ENCODE measurements at places on chromosomes 3 and 15. TPM values are rescaled to one million over a fixed set of nuclear protein-coding genes. Genes with fewer than 3 reads are reported as not detected.

DNA sequence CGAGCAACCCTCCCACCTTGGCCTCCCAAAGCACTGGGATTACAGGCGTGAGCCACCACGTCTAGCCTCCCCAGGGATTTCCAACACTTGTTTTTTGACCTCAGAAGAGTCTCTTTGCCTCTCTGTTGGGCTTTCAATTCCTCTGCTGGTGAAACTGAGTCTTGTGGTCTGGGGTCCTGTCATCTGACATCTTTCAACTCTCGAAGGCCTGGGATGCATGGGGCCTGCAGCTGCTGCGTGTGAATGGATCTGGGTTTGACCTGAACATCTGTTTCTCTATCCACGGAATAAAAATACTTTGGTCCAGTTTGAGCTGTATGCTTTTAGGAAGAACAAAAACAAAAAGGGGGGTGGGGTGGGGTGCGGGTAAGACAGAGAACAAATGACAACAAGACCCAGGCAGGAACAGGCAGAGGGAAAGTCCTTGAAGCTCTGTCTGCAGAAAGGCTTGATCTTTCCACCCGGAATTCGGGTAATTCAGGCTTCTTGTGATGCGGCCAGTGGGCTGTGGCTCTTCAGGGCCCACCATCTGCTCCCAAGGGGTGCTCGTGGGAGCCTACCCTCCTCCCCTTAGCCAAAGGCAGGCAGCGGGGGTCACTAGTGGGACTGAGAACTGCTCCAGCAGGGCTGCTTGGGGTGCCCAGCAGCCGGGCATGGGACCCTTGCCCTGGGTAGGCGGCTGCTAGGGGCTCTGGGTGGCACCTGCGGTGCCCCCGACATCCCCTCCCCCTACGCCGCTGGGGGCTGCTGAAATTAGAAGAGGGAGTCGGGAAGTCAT is 71.5 kb downstream of the SLC12A8 start:
- H3K4me1 ChIP-seq = peaks cover 31% of the 10 kb centered on the region
- no peaks in the 10 kb centered on the region for H3K27me3 ChIP-seq
- H3K27ac ChIP-seq = peak overlapping the region; percentile 51
- no peaks in the 10 kb centered on the region for H3K36me3 ChIP-seq
- no peak for DNase-seq
- H3K4me3 ChIP-seq = peak overlapping the region; percentile 49

EIF2A gene
- total RNA-seq = 108 TPM

ZNF662 gene
- 0.12 TPM for total RNA-seq

DNA sequence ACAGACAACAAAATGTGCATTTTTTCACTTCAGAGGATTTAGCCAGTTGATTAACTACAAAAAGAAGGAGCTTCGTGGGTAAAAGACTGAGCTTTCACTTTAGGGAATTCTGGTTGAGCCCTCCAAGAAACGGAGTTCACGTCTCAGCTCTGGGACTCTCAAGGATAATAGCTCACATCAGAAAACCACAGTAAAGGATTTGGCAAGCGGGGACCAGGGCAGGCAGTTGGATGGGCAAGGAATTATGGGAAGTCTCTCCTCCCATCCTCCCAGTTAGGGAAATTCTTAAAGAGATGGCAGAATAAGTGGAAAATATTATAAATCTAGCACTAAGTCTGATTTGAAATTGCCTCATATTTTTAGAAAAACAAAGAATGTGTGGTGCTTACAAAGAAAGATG is 188.3 kb upstream of the EOMES start:
- H3K4me1 ChIP-seq = no peaks in the 10 kb centered on the region
- no peaks in the 10 kb centered on the region for H3K36me3 ChIP-seq
- H3K27me3 ChIP-seq = no peaks in the 10 kb centered on the region

IQCF5 gene
- total RNA-seq = not detected

DNA sequence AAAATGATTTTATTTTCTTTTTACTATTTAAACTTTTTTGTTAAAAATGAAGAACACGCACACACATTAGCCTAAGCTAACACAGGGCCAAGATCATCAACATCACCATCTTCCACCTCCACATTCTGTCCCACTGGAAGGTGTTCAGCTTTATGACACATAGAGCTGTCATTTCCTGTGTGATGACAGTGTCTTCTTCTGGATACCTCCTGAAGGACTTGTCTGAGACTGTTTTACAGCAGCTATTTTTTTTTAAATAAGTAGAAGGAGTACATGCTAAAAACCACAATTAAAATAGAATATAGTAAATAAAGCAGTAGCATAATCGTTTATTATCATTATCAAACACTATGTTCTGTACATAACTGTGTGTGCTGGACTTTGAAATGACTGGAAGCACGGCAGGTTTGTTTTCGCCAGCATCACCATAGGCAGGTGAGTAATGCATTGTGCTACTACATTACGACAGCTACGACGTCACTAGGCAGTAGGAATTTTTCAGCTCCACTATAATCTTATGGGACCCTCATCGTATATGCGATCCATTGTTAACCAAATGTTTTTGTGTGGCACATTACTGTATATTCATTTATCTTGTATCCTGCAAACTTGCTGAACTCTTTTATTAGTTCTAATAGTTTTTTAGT is 72.8 kb downstream of the KLF15 start:
- no peaks in the 10 kb centered on the region for H3K36me3 ChIP-seq
- H3K4me3 ChIP-seq = no peak overlapping the region
- H3K27me3 ChIP-seq = no peaks in the 10 kb centered on the region
- no peaks in the 10 kb centered on the region for H3K4me1 ChIP-seq
- H3K27ac ChIP-seq = no peak overlapping the region
- no peak for DNase-seq

GRAMD2A gene
- total RNA-seq = not detected

TMEM212 gene
- total RNA-seq = not detected

DNA sequence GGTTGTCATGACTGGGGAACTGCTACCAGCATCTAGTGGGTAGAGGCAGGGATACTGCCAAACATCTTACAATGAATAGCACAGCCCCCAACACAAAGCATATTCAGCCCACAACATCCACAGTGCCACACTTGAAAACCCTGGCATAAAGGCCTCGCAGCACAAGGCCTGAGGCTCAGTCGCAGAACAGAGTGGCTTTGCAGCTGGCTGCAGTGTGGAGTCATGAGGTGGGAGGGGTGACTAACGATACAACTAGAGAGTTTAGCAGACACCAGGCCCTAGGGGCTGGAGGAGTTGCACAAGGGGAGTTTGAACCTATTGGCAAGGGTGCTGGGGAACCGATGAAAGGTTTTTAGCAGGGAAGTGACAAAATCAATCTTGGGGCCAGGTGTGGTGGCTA is 32.1 kb downstream of the GRK7 start:
- no peak overlapping the region for H3K4me3 ChIP-seq
- no peak for DNase-seq
- H3K4me1 ChIP-seq = peaks cover 56% of the 10 kb centered on the region
- no peaks in the 10 kb centered on the region for H3K36me3 ChIP-seq
- no peak overlapping the region for H3K27ac ChIP-seq

GRCh38 chr3:43540624-43541023 is 81.2 kb downstream of the ANO10 start:
- no peak overlapping the region for H3K4me3 ChIP-seq
- H3K36me3 ChIP-seq = no peaks in the 10 kb centered on the region
- no peak overlapping the region for H3K27ac ChIP-seq

LMAN1L gene
- total RNA-seq = 1.4 TPM

DNA sequence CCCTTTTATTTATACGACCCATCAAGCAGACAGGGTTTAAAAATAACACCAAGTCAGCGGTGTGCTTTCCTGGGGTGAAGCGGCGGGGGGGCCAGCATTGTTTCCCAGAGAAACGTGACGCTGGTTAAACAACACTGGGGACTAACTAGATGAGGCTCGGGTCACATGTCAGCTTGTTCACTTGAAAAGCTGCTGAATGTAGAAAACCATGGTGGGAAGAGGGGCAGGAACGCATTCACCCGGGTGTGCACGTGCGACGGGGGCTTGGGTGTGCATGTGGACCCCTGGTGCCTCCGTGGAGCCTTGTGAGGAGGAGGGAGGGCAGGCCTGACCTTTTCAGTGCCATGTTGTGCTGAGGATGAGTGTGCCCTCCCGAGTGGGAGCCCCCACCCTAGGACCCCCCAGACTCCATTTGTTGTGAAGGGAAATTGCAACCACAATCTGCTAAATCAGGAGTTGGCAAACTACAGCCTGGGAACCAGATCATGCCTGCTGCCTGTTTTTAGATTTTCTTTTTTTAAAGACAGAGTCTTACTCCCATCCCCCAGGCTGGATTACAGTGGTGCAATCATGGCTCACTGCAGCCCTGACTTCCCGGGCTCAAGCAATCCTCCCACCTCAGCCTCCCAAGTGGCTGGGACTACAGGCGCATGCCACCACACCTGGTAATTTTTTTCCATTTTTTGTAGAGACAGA is 70.4 kb upstream of the CMTM7 start:
- DNase-seq = no peak
- H3K36me3 ChIP-seq = no peaks in the 10 kb centered on the region
- no peak overlapping the region for H3K4me3 ChIP-seq
- no peak overlapping the region for H3K27ac ChIP-seq
- no peaks in the 10 kb centered on the region for H3K27me3 ChIP-seq
- H3K4me1 ChIP-seq = no peaks in the 10 kb centered on the region
